ENCODE measurements at places on chromosomes 5 and 9.

DNA sequence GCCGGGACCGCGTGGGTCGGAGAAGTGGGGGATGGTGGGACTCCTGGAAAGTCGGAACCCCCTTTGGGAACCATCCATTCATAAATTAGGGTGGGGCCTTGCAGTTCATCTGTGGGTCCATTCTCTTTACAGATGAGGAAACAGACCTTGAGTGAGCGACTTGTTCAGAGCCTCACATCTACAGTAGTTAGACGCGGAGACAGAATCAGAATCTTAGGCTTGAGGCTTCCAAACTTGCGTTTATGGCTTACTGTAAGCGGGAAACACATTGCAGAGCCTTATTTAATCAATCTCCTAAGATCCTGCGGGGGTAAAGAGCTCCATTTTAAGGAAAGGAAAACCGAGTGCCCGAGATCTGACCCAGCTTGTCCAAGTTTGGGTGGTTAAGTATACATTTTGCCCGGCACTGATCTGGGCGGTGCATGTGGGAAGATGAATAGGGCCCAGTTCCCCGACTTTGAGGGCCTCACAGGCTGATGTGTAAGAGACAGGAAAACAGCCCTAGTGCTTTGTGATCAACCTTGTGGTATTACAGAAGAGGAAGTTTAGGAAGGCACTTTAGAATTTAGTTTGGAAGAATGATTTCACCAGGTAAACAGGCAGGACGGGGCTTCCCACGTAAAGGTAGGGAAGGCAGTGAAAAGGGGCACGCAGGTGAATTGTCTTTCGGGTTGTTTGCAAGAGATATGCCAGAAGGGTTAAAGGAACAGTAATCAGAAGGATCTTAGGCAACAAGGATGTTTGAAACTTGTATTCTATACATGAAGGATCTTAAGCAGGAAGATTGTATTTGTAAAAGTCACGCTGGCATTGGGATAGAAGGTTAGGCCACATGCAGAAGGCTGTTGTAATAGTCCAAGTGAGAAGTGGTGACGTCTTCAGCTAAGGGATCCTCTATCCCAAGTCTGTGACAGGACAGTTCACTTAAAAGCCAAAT lies 744 bp downstream of the TARS1 start:
- peak; percentile 91 for DNase-seq

GRCh38 chr5:172280929-172281328 lies 2.6 kb downstream of the UBTD2 start:
- no peak for DNase-seq

- peak; percentile 9 for DNase-seq
Measured at GRCh38 chr9:8365029-8365428, 565.5 kb upstream of the DMAC1 start.

GRCh38 chr5:157471709-157472108 lies 11.7 kb downstream of the NIPAL4 start:
- DNase-seq, result peak; percentile 67

DNA sequence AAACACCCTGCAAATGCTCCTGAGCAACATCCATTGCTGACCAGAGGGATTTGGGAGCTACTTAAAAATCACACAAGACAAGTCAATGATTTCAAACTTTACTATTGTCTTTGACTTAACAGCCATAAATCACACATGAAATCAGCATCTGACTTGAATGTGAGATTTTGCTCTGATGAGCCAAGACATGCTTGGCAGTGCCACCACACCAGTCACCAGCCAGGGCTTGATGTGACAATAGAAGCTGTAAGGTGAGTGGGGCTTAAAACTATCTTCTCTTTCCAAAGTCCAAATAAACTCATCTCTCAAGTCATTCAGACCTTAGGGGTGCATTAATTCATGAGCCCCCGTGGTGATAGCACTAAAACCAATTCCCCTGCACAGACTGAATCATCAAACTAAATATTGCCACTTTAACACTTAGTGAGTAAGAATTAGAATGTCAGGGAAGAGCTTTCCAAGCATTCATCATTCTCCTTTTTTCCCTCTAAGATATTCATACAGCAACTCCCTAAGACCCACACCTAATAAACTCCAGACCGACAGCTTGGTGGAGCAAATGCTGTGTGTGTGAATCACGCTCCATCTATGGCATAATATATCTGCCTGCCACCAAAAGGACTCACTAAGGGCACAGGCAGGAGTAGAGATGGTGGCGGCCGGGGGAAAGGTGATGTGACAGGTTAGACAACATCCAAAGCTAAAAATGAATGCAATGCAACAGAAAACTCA lies 119.4 kb downstream of the SPOCK1 start:
- no peak for DNase-seq

GRCh38 chr5:17360879-17361278 lies 137.2 kb upstream of the TAF11L2 start:
- DNase-seq, result no peak

DNA sequence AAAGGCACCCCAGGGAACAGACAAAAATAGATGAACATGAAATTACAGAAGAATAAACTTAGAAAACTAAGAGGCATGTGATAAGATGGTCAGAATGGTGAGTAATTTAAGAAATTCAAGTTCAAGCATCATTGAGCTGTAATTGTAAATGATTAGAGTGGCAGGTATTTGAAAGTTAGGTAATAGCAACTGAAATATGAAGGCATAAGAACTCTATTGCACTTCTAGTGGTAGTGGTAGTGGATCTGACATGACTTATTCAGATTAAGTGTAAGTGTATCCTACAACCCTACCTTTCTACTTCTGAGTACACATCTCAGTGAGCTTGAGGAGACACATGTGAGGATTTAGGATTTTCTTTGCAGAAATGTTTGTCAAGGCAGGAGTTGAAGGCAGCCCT lies 192.9 kb upstream of the RIOK2 start:
- no peak for DNase-seq

GRCh38 chr5:137782984-137783536 lies 28.9 kb upstream of the HNRNPA0 start:
- DNase-seq, result peak; percentile 57

DNA sequence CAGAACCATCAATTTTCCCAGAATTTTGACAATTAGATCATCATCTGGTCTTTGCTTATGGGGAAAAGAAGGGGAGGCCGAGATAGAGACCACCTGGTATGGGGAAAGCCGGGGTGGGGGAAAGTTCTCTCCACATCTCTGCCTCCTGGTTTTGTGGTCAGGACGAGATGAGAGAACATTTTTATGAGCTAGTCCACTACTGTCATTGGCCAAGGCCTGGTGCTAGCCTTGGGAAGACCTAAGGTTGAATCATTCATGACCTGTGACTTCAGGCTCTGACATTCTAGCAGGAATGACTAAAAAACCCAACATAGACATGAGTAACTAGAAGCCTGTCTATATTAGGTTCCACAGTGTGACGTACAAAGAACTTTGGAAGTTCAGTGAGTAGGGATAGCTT lies 135.2 kb downstream of the PTTG1 start:
- DNase-seq, result no peak

GRCh38 chr9:120394058-120394669 lies 185.8 kb downstream of the CDK5RAP2 start:
- peak; percentile 64 for DNase-seq

DNA sequence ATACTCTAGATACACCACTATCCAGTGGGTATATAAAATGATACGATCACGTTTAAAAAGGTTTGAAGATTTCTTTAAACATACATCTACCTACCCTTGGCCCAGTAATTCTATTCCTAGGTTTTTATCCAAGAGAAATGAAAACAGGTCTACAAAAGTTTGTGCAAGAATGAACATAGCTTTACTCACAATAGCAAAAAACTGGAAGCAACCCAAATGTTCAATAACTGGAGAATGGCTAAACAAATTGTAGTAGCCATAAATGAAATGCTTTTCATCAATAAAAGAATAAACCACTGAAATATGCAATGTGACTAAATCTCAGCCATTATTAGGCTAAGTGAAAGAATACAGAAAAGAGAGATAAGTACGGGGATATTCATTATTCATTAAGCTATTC lies 438.9 kb downstream of the ARHGEF28 start:
- no peak for DNase-seq

All from hematopoietic multipotent progenitor cell treated with erythropoietin and hydrocortisone succinate and interleukin-3 and kit ligand, for 4 days (in vitro differentiated cells).